Astrocyte of the spinal cord (primary cell): ENCODE measurements at places on chromosomes 11 and 22.

- DNase-seq, result no peak
Measured at GRCh38 chr11:118939404-118939915, 13.7 kb upstream of the BCL9L start.

- peak; percentile 18 for DNase-seq
Measured at GRCh38 chr11:44607319-44607962, 42.0 kb downstream of the CD82 start.

DNA sequence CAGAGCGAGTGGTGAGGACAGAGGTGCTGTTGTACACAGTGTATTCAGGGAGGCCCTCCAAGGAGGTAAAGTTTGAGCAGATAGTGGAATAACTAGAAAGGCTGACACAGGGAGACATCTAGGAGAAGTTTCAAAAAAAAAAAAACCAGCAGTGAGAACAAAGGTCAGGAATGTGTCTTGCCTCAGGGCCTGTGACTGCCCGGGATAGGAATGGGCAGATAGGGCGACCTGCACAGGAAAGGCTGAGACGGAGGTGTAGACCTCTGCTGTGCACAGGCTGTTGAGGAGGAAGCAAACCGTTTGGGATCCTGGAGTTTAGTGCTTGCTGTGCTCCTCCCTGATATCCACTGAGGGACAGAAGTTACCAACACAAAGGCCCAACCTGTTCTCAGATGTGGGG lies 406.5 kb upstream of the B3GAT1 start:
- DNase-seq, result no peak

DNA sequence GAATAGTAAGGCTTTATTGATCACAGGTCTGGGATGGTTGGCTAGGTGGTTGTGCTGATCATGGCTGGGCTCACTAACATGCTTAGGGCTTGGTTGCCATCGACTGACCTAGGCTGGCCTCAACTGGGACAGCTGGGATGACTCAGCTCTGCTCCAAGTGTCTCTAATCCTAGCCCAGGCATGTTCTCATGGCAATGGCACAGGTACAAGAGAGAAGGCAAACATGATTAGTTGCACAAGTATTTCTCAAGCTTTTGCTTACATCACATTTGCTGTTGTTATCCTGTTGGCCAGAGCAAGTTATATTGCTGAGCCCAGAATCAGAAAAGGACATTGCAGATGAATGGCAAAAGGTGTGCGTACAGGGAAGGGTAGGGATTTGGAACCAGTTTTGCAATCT lies 68.5 kb upstream of the SLC35C1 start:
- no peak for DNase-seq

DNA sequence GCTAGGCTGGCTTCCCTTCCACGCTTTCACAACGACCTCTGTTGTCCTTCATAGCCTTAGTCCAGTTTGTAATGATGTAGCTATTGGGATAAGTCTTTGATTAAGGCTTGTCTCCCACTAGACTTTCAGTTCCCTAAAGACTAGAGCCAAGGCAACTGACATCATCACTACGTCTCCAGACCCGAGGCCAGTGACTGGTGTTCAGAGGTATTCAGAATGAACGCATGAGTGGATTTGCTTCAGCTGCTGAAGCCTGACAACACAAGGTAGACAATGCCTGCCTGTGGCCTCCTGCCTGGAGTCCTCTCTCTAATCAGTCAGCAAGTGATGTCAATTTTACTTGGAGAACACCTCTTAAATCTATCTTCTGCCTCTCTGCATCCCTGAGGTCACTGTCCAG lies 13.6 kb downstream of the EFCAB6 start:
- no peak for DNase-seq

- peak; percentile 15 for DNase-seq
Measured at GRCh38 chr11:7512525-7513233, 1.1 kb upstream of the PPFIBP2 start.

DNA sequence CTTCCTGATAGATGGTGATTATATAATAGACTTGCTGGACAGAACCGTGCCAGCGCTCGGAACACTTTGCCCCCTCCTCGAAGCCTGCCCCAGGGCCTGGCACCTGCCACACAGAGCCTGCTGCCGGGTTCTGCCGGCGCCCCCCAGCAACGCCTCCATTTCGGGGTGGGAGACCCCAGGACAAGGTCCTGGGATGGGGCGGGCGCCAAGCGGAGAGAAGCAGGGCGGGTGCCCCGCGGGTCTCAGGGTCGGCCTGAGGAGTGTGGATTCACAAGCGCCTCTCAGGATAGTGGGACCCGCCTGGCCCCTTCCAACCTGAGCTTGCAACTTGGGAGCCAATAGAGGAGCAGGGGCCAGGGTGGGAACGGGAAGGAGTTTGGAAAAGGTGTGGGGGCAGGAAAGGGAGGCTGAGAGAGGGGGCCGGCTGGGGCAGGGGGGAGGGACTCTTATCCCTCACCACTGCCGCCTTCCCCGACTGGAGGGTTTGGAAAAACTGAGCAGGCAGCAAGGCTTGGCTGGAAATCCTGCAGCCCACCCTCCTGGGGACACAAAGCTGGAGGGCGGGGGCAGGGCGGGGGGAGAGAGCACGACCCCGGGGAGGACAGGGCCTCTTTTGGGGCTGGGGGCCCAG lies 3.3 kb upstream of the BCL9L start:
- peak; percentile 75 for DNase-seq
